ENCODE measurements at places on chromosomes 11 and 22.

DNA sequence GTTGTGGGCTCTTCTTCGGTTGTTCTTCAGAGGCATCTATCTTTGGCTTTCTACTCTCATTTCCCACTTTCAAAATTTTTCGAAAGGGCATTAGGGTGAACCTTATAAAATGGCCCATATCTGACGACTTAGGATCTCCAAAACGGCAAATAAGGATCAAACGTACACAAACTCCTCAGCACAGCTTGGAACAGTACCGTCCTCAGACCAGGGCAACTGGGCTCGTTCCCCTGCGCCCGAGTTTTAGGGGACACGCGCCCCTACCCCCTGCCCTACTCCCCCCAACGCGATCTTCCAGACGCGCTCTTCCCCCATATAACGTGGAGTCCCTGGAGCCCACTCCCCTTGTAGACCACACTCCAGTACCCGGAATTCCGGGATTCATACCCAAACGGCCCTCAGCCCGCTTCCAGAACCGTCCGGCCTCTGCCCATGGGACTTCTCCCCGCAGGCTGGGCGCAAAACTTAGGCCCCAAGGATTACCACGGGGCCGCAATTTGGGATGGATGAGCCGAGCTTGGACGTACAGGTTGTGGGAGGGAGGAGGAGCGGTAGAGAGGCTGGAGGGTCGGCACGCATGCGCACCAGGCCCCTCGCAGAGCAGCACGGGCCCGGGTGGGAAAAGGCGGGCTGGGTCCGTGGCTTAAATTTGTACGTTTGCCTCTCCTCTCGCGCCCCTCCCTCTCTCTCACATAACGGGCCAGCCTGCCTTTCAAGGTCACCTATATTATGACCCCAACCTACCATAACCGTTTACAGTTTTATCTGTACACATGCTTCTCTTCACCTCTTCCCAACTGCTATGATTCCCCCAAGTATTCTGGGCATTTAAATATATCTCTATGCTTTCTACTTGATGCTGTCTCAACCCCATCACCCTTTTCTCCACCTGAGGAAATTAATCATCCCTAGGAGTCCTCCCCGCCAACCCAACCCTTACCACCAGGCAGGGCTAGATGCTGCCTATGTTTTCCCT lies 3.4 kb downstream of the CCDC89 start:
- DNase-seq, result no peak

GRCh38 chr11:116990061-116990473 lies 108.2 kb downstream of the SIK3 start:
- DNase-seq, result no peak

GRCh38 chr11:73275381-73275750 lies 3.2 kb downstream of the P2RY6 start:
- DNase-seq, result no peak

DNA sequence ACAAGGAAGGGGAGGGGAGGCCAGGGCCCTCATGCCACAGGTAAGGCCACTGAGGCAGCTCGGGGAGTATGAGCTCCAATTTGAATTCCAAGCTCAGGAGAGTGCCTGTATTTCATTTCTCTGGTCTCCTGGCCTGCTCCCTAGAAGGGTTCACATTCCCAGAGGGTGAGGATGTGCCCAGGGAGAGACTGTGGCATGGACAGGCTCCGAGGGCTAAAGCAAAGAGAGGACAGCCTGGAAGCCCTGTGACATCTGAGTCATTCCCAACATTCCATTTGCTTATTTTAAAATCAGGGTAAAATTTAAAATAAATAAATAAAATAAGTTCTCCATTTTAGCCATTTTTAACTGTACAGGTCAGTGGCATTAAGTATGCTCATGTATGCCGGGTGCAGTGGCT lies 18.6 kb upstream of the FOLR1 start:
- no peak for DNase-seq

Measured in NCI-H1048 (cell line).